ENCODE measurements at places on chromosomes 7 and 10.

- H3K27me3 ChIP-seq: no peaks in the 10 kb centered on the region
- DNase-seq: no peak
- no peaks in the 10 kb centered on the region for H3K4me1 ChIP-seq
- no peaks in the 10 kb centered on the region for H3K36me3 ChIP-seq
- no peak overlapping the region for H3K27ac ChIP-seq
- H3K4me3 ChIP-seq: no peak overlapping the region
Observed at GRCh38 chr7:83005410-83005809, 157.3 kb downstream of the PCLO start.

GRCh38 chr7:117796889-117797288 is 76.4 kb downstream of the CTTNBP2 start:
- H3K27me3 ChIP-seq: no peaks in the 10 kb centered on the region
- H3K27ac ChIP-seq: no peak overlapping the region
- no peaks in the 10 kb centered on the region for H3K36me3 ChIP-seq
- DNase-seq: no peak
- H3K4me3 ChIP-seq: no peak overlapping the region
- H3K4me1 ChIP-seq: no peaks in the 10 kb centered on the region

DNA sequence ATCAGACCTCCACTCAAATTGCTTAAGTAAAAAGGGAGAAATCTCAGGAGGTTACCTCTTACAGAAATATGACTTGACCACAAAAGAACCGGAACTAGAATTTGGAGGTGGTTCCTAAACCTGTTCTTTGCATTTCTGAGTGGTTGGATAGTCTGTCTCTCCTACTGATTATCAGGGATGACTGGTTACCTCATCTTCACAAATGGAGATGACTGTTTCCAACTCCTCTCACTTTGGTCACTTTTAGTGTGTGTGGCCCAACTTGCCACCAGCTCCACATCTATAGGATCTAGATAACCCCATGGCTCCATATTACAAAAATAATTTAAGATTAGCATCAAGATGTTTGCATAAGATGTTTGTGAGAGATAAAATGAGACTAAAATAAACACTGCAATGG is 95.5 kb downstream of the CCDC71L start:
- DNase-seq: no peak
- no peak overlapping the region for H3K4me3 ChIP-seq

DNA sequence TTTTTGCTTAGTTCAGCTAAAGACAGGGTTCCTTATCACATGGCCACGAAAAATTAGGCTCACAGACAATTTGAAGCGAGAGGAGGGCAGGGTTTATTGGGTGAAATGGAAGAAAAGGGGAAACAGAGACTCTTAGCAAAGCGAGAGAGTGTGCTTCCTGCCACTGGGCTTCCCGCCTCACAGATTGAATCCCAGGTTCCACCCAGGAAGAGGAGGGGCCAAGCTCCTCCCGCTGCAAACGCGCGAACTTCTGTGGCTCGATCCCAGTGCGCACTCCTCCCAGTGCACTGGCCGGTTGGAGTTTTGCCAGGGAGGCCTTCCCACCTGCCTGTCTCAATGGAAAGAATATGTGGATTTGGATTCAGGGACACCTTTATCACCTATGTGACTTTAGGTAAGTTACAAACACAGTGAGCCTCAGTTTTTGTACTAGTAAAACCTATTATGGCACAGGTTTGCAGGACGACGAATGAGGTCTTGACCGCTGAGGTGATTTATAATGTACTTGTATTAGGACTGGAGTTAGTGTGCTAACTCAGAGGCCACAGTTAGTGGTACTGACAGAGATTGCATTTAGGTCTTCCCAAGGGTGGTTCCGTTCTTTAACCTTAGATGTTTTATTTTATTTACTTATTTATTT is 48.5 kb upstream of the SP8 start:
- no peaks in the 10 kb centered on the region for H3K27me3 ChIP-seq
- no peaks in the 10 kb centered on the region for H3K36me3 ChIP-seq
- no peak for DNase-seq
- H3K4me3 ChIP-seq: no peak overlapping the region
- no peaks in the 10 kb centered on the region for H3K4me1 ChIP-seq

GRCh38 chr10:111410740-111411139 is 333.9 kb downstream of the ADRA2A start:
- H3K4me1 ChIP-seq: no peaks in the 10 kb centered on the region
- no peaks in the 10 kb centered on the region for H3K27me3 ChIP-seq
- no peak for DNase-seq
- H3K36me3 ChIP-seq: no peaks in the 10 kb centered on the region
- H3K4me3 ChIP-seq: no peak overlapping the region

DNA sequence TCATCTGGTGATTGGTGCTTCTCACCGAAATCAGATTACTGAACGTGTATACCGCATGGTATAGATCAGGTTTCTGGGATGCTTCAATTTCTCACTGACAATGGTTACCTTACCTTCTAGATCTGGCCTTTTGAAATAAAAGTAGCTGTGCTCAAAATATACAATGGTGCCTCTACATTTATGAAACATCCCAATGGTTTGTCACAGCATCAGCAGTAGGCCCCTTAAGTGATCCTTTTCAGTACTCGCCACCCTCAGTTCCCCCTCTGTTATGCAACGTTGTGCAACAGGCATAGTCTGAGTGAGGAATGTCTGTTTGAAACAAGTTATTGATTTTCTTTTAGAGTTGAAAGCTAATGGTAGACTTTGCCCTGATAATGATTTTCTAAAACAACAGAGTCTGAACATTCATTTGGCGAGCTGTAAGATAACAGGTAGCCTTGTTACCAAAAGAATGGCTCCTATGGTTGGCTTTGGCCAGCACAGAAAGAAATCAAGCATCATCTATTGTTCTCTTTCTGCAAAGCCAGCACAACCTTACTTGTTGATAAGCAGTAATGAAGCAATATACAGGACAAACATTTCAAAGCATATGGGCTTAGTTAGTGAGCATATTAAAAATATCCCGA is 693.9 kb downstream of the PARD3 start:
- H3K27me3 ChIP-seq: no peaks in the 10 kb centered on the region
- DNase-seq: no peak
- no peak overlapping the region for H3K27ac ChIP-seq
- peaks cover 19% of the 10 kb centered on the region for H3K4me1 ChIP-seq
- H3K4me3 ChIP-seq: no peak overlapping the region

DNA sequence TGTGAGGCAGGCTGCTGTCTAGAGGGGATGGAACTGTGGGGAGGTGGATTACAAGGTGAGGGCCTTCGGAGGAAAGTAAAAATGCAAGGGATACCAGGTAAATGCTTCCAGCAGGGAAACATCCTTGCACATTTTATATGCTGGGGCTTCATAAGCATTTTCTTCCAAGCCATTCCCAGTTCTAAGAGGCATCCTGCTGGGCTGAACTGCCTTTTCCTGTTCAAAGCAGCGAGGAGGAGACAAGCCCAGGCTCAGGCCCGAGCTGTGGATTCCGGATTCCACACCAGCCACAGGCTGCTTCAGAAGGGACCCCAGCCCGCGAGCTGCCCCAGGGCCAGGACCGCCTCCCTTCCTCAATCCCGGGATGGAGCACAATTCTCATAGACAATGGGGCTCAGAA is 249.7 kb downstream of the TNS3 start:
- no peaks in the 10 kb centered on the region for H3K27me3 ChIP-seq
- no peak for DNase-seq
- no peaks in the 10 kb centered on the region for H3K36me3 ChIP-seq
- H3K27ac ChIP-seq: no peak overlapping the region
- H3K4me3 ChIP-seq: no peak overlapping the region

GRCh38 chr10:35498693-35499092 is 106.4 kb upstream of the GJD4 start:
- DNase-seq: no peak
- H3K4me1 ChIP-seq: peaks cover 13% of the 10 kb centered on the region
- H3K27ac ChIP-seq: no peak overlapping the region
- H3K27me3 ChIP-seq: no peaks in the 10 kb centered on the region

GRCh38 chr10:82394122-82394521 is 519.1 kb downstream of the NRG3 start:
- no peaks in the 10 kb centered on the region for H3K27me3 ChIP-seq
- no peaks in the 10 kb centered on the region for H3K4me1 ChIP-seq
- H3K4me3 ChIP-seq: no peak overlapping the region
- H3K36me3 ChIP-seq: no peaks in the 10 kb centered on the region
- no peak for DNase-seq

DNA sequence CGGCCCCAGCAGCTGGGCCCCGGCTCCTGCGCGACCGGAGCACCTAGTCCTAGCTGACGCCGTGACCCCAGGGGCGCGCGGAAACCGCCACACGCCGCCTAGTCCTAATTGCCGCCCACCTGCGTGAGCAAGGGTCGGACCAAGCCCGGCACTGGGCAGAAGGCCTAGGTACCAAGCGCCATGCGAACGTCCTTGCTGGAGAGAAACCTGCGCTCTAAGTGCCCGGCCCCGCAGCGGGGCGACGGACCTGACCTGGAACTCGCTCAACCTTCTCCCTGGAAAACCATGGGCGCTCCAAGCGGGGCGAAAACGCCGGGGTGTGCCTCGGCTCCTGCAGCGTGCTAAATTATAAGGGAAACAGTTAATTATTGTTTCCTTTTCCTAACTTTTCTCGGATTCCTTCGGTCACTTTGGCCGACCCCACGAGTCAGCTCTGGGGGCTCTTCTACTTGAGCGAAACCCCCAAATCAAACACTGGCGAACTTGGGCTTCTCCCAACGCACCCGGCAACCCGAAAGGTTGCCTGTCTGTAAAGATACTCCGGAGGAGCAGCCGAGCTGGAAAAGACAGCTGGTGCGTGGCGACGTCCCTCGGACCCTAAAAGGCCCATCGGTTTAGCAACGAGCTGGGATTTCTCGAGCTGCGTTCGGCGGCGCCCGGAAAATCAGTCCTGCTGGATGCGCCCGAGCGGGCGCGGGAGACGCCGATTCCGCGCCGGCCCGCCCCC is 5.3 kb upstream of the EBF3 start:
- H3K4me3 ChIP-seq: no peak overlapping the region
- H3K36me3 ChIP-seq: peaks cover 5% of the 10 kb centered on the region
- peak overlapping the region; percentile 52 for H3K27ac ChIP-seq

- peak overlapping the region; percentile 85 for H3K27ac ChIP-seq
- H3K27me3 ChIP-seq: peaks cover 2% of the 10 kb centered on the region
- peaks cover 48% of the 10 kb centered on the region for H3K4me1 ChIP-seq
- peaks cover 29% of the 10 kb centered on the region for H3K36me3 ChIP-seq
Observed at GRCh38 chr7:44489955-44490350, 505 bp downstream of the NUDCD3 start.

GRCh38 chr10:73493781-73494180 is 2.0 kb downstream of the PPP3CB start:
- peak overlapping the region; percentile 61 for H3K27ac ChIP-seq
- H3K36me3 ChIP-seq: peaks cover 43% of the 10 kb centered on the region
- H3K4me3 ChIP-seq: peak overlapping the region; percentile 70
- DNase-seq: no peak

- no peaks in the 10 kb centered on the region for H3K4me1 ChIP-seq
- H3K27me3 ChIP-seq: peaks cover 4% of the 10 kb centered on the region
- H3K36me3 ChIP-seq: no peaks in the 10 kb centered on the region
- no peak for DNase-seq
- H3K4me3 ChIP-seq: no peak overlapping the region
Observed at GRCh38 chr7:93559639-93560491, 14.7 kb downstream of the CALCR start.

- no peak for DNase-seq
- H3K4me1 ChIP-seq: peaks cover 68% of the 10 kb centered on the region
- H3K36me3 ChIP-seq: peaks cover 33% of the 10 kb centered on the region
- no peak overlapping the region for H3K27ac ChIP-seq
- H3K27me3 ChIP-seq: no peaks in the 10 kb centered on the region
Observed at GRCh38 chr7:104951546-104951945, 62.5 kb upstream of the KMT2E start.

GRCh38 chr7:134356421-134356936 is 39.7 kb upstream of the SLC35B4 start:
- DNase-seq: no peak
- H3K27ac ChIP-seq: no peak overlapping the region
- H3K4me3 ChIP-seq: no peak overlapping the region
- H3K4me1 ChIP-seq: no peaks in the 10 kb centered on the region

DNA sequence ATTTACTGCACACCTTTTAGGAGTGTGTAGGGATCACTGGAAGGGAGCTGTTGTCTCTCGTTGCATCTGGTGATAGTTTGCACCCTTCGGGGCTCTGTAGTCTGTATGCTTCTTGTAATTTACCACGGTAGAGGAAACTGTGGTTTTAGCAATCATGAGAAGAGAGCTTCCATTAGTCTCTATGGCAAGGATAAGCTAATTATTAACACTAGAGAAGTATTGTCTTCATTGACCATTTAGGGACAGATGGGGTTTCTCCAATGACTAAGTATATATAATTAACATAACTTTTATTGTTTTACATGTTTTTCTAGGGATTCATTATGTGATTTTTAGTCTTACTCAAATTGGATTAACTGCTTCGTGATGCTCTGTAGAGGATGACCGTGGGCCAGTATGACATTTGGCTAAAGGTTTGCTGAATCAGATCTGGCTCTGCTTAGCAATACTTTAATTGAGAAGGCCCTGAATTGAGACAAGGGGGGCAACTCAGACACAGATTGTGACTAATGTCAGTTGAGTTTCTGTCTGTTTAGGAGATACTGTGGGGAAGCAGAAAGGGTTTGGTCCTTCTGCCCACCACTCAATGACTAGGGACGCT is 8.7 kb downstream of the SLC18A2 start:
- no peaks in the 10 kb centered on the region for H3K4me1 ChIP-seq
- no peaks in the 10 kb centered on the region for H3K36me3 ChIP-seq
- H3K27ac ChIP-seq: no peak overlapping the region
- peaks cover 24% of the 10 kb centered on the region for H3K27me3 ChIP-seq

- peak overlapping the region; percentile 65 for H3K4me3 ChIP-seq
- no peaks in the 10 kb centered on the region for H3K36me3 ChIP-seq
- DNase-seq: peak; percentile 32
- H3K4me1 ChIP-seq: peaks cover 40% of the 10 kb centered on the region
- H3K27me3 ChIP-seq: peaks cover 67% of the 10 kb centered on the region
Observed at GRCh38 chr10:27743012-27743876, 2.4 kb downstream of the MKX start.

DNA sequence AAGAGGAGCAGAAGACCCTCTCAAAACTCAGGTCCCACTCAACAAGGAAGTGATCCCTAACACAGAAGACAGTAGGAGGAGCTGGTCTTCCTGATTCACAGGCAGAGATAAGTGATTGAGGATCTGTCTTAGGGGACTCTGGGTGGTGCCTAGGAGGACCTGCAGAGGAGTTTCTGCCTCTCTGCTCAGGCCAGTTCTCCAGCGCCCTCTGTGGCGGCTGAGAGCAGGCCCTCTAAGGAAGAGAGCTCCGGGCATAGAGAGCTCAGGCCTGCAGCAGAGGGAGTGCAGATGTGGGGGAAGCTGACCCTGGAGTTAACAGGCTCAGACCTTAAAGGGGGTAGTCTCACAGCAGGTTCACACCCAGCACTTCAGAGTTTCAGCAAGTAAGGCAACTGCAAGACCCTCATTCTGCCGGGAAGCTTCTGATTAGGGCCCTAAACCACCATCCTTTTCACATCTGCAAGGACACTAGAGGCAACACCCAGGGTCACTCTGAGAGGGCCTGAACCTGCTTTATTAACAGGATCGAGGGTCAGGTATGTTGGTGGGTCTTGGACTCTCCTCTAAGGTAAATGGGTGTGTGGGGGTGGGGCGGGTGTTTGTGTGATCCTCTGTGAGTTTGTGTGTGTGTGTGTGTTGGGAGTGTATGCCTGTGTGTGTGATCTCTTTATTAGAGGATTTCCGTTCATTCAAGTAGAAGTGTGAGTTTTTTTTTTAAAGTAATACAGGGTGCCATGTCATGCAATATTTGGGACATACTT is 57.6 kb upstream of the TARP start:
- H3K36me3 ChIP-seq: no peaks in the 10 kb centered on the region
- H3K4me3 ChIP-seq: peak overlapping the region; percentile 62
- DNase-seq: no peak

Measured in activated CD4-positive, alpha-beta memory T cell treated with anti-CD3 and anti-CD28 coated beads, Interleukin-2, amount 10 ng/mL, durations not matched to agents 7 days and 5 days (primary cell).